A549 (cell line): ENCODE measurements at places on chromosomes 4 and X. TPM values are rescaled to one million over a fixed set of nuclear protein-coding genes. Genes with fewer than 3 reads are reported as not detected.

DNA sequence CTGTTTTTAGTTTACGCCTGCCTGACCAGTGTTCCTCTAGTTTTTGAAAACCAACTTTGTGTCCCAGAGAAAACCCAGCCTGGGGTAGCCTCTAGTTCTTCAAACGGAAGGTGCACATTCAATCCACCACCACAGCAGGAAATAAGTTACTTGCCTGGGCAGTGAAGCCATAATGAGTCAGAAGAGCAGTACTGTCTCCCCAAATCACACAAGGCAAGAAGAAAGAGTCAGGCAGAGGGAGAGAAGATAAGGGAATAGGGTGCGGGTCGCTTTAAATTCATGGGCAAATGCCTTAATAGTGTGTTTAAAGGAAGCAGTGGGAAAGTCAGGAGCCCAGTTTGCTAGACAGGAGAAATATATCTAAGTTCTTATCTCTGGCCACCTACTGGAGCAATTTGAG, 333.8 kb upstream of the GRIA3 start:
- DNase-seq, result no peak

DNA sequence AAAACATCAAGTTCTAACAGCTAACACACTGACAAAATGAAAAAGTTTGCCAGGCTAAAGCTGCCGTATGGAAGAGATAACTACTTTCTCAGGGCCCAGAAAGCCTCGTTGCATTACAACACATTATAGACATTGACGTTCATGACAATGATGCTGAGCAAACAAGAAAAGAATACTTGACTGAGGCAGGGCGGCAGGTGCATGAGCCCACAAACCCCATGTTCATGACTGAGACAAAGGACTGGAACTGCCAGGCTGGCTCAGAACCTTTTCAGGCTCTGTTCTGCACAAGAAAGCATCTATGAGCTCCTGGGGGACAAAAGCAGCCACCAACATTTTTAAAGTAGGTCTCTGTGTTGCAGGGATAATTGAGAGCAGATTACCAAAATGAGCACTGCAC, 13.6 kb downstream of the TLR6 start:
- no peak for DNase-seq

The PAPSS1 gene
- polyA plus RNA-seq, result 46.1 to 49.0 TPM (median 47.3 TPM) in 3 replicates

- no peak for DNase-seq
These were observed 14.9 kb downstream of the PKD2 start for GRCh38 chr4:88022289-88022688.

- no peak for DNase-seq
These were observed 226.5 kb downstream of the FBXO8 start for GRCh38 chr4:174056959-174057358.
